ENCODE measurements at places on chromosomes 1 and 21.

- DNase-seq = no peak
These were observed 73.9 kb downstream of the ODF2L start for GRCh38 chr1:86322241-86322640.

GRCh38 chr1:26598890-26599289, 69.3 kb downstream of the RPS6KA1 start:
- DNase-seq = no peak

DNA sequence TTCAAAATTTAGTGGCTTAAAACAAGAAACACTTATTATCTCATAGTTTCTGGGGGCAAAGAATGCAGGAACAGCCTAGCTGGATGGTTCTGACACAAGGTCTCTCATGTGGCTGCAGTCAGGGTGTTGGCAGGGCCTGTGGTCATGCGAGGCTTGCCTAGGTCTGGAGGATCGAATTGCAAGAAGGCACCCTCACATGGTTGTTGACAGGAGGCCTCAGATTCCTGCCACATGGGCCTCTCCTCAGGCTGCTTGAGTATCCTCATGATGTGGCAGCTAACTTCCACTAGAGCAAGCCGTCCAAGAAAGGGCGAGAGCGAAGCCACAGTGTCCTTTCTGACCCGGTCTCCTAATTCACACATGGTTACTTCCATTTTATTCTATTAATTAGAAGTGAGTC, 6.2 kb upstream of the NRIP1 start:
- no peak for DNase-seq

DNA sequence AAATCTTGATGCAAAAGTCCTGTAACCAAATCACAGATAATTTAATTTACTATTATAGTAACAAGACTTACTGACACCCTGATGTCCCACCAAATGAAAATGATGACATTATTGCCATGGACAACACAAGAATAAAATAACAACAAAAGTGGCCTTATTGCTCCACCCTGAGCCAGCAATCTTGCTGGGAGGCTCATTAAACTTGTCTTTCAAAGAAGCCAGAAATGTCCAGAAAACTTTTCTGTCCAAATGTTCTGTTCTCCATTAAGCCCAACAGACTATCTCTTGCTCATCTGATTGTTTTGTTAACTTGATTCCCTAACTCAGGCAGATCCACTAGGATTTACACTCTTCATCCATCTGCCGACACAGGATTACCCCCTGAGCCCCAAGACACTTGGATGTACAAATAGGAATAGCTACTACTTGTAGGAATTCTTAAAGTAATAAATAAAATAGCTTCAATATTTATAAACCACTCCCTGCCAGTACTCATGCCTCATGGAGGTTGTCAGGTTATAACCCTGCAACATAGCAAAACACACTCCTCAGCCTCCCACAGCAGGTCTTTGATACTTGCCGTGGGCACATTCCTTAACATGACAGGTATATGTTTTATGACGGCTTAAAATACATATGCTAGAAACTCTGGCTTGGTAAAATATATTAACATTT, 84.9 kb downstream of the PTPN14 start:
- DNase-seq = no peak

DNA sequence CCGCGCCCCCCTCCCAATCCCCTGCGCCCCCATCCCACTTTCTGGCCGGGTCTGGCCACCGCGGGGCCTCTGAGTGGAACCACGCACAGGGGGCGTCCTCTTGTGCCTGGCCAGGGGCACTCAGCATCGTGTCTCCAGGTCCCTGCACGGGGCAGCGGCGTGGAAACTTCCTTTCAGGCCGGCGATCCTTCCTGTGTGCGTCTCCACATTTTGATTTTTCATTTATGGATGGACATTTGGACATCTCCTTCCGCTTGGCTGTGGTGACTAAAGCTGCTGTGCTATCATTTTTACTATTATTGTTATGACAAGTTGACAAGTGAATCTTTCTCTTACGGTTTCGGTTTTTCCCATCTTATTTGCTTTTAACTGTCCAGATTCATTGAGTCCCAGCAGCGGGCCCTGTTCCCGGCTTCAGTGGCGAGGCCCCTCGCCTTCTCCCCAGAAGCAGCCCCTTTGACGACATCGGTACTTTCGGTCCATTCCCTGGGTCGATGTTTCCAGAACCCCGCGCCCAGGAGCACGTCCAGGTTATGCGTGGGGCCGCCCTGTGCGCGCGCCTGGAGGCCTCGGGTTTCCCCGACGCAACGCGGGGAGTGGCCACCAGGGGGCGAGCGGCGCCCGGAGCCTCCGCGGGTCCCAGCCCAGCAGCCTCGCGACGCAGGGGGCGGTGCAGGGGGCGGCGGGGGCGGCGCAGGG, 12.4 kb upstream of the SLC19A1 start:
- DNase-seq = peak; percentile 58

DNA sequence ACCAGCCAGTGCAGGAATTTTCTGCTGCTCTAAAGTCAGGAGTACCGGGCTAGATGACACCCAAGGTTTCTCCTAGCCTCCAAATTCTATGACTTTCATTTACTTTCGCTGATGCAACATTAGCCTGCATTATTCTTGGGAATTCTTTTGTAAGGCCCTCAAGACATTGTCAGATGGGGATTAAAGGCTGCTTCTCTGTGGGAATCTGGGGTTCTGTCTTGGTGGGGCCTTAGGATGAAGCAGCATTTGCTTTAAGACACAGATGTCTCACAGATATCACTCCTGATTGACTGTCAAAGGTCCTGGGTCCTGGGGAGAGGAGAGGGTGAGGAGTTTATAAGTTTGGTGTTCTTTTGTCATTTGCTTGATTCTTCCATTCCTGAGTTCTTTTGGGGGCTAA, 11.6 kb downstream of the PKP1 start:
- no peak for DNase-seq

DNA sequence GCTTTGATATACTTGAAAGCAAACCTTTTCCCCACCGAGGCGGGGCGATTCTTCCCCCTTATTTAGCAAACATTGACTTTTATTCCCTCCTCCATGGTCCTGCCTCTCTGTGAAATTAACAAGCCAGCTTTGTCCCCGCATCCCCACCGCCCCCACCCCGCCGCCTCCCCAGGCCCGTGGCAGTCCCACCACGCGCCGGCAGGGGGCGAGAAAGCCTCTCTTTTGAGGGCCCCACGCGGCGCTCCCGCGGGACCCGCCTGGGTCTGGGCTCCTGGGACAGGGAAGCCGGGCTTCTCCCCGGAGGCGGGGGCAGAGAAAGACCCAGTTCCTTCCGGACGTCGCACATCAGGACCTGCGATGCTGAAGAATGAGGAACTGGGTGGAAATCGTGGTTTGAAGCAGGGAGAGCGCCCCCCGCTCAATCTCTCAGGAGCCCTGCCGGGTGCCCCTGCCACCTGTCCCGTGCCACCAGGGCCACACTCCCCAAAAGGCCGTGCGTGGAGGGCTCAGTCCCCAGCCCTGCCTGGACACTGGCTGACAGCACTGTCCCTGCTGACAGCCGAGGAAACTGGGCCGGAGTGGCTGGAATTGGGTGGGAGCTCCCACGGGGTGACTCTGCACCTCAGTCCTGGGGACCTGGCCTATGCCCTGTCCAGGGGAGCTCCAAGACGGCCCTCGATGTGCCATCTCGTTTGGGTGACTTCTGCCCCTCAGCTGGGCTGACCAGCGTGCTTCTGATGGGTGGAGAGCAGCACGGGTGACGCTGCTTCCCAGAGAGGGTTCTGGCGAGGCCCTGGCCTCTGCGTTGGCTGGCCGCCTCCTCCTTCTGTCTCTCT, 8.6 kb upstream of the ACTRT2 start:
- peak; percentile 48 for DNase-seq

GRCh38 chr1:240362826-240363225, 249.1 kb downstream of the GREM2 start:
- DNase-seq = no peak

- DNase-seq = no peak
These were observed 107.5 kb downstream of the ODF2L start for GRCh38 chr1:86288586-86289147.

DNA sequence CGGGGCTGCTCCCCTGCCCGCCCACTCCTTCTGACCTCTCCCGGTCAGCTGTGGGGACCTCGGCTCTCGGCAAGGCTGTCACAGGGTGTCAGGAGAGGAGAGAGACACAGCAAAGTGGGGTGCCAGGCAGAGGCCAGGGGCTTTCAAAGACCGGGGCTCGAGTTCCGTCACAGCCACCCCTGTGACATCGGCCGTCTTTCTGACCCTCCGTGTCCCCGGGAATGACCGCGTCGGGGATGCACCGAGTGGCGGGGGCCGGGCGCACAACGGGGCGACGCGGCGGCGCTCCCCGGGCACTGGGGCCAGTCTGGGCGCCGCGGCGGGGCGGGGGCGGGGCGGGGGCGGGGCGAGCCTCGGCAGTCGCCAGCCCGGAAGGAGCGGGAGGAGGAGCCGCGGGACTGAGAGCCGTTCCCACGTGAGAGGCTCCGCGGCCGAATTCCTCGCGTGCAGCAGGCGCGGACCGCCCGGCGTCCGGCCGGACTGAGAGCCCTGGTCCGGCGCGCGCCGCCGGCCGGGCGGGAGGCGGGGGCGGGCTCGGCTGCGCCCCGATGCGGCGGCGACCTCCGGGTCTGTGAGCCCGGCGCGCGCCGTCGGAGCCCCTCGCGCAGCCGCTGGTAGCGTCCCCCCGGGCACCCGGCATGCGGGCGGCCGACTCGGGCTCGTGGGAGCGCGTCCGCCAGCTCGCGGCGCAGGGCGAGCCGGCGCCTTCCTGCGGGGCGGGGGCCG, 229.7 kb upstream of the TMEM51 start:
- no peak for DNase-seq

DNA sequence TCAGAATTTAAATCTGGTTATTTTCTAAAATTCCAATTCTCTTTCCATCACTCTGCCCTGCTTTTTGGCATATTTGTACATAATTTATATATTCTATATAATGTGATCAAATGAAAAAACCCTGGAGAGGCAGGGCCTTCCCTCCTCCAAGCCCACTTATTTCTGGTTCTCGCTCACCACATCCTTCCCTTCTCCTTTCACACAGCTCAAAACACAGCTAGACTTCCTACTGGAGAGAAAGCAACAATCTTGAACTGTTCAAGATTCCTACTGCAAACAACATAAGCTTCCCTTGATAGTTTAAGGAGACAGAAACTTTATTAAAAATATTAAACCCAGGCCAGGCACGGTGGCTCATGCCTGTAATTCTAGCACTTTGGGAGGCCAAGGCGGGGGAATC, 7.6 kb upstream of the AIM2 start:
- no peak for DNase-seq

- no peak for DNase-seq
These were observed 569 bp downstream of the RNF207 start for GRCh38 chr1:6206520-6206855.

- no peak for DNase-seq
These were observed 15.7 kb upstream of the C1orf146 start for GRCh38 chr1:92201973-92202372.

DNA sequence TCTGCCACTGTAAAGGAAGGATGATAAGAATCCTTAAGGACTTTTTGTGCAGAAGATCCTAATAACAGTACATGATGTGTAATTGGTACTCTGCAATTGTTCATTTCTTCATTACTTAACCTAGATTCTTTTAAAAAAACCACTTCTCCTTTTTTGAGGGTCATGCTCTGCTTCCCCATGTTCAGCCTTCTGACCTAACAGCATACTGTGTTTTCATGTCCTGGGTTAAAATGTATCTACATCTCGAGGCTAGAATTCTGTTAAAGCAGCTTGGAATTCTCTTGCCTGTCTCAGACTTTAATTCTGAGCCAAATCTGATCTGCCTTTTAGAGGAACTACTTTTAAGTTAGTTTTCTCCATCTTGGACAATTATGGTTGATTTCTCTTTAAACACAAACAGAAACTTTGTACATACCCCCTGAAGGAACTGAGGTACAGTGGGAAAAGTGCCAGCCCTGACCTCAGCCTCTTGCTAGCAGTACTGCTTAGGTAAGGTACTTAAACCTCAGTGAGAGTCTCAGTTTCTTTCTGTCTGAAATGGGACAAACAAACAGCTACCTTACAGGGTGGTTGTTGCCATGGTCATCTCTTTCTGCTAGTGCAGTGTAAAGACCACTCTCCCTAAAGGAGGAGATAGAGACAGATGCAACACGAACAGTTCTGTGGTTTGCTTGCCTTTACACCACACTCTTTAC, 103.2 kb upstream of the DYNLT5 start:
- DNase-seq = no peak

GRCh38 chr21:35063428-35064172, 14.5 kb upstream of the RUNX1 start:
- no peak for DNase-seq

GRCh38 chr1:41931578-41931977, 12.9 kb upstream of the HIVEP3 start:
- DNase-seq = no peak

DNA sequence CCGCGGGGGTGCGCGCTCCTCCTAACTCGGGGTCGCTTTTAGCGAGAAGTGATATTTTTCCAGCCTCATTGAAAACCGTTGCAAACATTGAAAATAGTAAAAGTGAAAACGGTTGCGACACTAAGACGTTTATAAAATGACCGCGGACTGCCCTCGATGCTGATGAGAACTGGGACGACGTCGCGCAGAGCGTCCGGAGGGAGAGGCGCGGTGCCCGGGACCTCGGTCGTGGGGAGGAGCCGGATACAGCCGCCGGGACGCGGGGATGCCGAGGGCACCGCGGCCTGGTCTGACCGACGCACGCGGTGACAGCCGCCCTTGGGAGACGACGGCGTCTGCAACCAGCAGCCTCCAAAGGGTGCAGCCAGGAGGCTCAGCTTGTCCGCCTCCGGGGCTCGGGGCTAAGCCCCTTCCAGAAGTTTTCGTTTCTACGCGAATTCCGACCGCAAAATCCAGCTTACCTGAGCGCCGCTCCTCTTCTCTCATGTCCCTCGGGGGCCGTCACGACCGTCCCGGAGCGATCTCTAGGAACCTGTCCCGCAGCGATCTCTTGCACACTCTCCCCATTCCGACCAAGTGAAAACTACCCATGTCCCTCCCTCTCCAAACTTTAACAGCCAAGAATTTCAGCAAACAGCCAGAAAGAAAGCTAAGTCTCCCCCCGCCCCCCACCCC, 144.4 kb upstream of the ETS2 start:
- no peak for DNase-seq

GRCh38 chr1:235766794-235767285, 99.9 kb downstream of the LYST start:
- no peak for DNase-seq

GRCh38 chr1:21305155-21305899, 15.1 kb upstream of the ECE1 start:
- no peak for DNase-seq

DNA sequence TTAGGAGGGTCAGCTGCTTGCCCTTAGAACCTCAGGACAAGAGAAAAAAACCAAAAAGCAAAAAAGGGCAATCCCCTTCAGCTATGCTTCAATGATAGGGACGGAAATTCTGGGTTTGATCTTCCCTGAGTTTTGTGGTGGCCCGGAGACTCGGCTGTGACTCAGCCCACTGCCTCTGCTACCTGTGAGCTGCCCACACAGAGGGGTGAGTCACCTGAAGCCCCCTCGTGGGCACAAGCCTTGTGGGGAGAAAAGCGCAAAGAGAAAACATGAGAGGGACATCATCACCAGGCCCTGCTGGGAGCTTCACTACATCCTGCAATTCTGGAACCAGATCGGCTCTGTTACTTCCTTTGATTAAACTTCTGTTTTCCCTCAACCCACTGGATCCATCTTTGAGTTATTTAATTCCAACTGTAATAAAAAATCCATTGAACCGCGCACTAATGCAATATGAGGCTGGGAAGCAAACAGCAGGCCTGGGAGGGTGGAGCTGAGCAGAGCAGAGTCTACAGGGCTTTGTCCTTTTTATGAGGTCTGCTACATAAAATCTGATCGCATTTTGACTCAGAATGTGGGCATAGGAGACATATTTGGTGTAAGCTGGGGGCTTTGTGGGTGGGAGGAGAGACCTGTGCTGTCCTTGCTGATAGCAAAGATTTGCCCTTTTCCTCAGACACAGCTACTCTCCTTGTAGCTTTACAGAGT, 58.7 kb upstream of the STUM start:
- no peak for DNase-seq

- no peak for DNase-seq
These were observed 185.1 kb upstream of the ST6GALNAC5 start for GRCh38 chr1:76682138-76682537.
